ENCODE measurements at places on chromosomes 6 and 20. TPM values are rescaled to one million over a fixed set of nuclear protein-coding genes. Genes with fewer than 3 reads are reported as not detected.

GSTA2 gene
- not detected for polyA plus RNA-seq

FOXO3 gene
- polyA plus RNA-seq: 13.6 TPM

MMP24 gene
- polyA plus RNA-seq: 0.48 TPM

AIF1 gene
- polyA plus RNA-seq: not detected

Measured in endothelial cell of umbilical vein (primary cell).